CD4-positive, CD25-positive, alpha-beta regulatory T cell (primary cell): ENCODE measurements at places on chromosomes 1 and 21.

DNA sequence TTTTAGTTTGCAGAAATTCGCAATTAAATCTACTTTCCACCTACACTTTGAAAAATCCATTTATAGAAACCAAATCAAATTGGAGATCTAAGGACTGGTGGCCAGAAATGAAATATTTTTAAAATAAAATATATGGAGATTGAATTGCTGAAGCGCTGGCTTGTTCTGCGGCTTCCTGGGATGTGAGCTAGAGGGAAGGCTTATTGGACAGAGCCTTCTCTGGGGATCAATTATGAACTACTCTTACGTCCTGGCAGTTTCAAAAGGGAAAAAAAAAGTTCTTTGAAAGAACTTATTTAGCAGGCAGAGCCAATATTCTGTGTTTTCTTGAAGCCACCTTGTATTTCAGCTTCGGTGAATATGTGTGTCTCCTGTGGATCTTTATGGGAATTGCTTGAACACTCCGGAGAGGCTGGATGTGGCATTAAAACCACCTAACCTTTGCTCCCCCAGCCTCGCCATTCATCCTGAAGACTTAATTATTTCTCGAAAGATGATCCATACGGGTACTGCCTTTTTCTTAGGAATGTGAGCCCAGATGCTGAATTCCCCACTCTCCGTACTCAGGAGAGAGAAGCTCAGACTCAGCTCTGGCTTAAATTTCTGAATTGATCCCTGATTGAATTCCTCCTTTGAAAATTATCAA is 478.9 kb upstream of the VAMP3 start:
- no peak for DNase-seq

- no peak for DNase-seq
These were observed 20.9 kb downstream of the FGGY start for GRCh38 chr1:59317780-59318179.

- DNase-seq: no peak
These were observed 11.5 kb downstream of the SLC9A1 start for GRCh38 chr1:27143401-27143800.

DNA sequence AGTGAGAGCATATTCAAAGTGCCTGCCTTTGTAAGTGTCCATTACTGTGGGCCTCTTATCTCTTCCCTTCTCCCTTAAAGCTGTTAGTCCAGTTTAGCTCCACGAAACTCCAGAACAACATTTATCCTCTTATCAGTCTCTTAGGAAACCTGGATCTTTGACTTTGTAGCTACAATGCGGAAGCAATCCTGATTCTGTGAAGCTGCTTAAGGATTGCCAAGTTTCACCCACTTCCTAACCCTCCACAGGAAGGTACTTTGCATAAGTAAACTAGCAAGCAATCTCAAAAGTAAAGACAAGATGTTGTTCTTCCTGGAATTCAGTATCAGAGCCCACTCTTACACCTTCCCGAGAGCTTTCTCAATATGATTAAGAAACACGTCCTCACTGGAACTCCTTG is 164.9 kb upstream of the USP25 start:
- DNase-seq: no peak

DNA sequence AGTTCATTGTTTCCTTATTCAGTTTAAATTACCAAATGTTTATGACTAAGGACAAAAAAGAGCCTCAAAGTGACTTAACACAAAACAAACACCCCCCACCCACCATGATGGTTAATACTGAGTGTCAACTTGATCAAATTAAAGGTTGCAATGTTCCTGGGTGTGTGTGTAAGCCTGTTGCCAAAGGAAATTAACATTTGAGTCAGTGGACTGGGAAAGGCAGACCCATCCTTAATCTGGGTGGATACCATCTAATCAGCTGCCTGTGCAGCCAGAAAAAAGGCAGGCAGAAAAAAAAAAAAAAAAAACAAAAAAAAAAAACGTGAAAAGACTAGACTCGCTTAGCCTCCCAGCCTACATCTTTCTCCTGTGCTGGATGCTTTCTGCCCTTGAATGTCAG is 543.4 kb downstream of the NEGR1 start:
- no peak for DNase-seq

GRCh38 chr1:67843746-67844145 is 10.5 kb upstream of the GNG12 start:
- no peak for DNase-seq

DNA sequence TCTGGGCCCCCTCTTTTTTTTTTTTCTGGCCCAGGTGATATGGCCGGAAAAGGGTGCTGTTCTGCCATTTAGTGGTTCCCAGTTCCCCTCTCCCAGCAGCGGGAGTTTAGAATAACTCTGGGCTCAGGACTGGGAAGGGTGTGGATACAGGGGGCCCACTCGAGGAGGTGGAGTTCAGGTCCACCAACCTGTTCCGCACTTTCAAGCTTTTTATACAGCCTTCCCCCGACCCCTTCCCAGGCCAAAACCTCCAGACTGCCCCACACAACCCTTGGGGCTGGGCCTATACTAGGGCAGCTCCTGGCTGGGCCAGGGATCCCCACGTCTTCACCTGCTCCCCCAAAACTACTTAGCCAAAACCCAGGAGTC is 402 bp downstream of the PLEKHG5 start:
- no peak for DNase-seq

DNA sequence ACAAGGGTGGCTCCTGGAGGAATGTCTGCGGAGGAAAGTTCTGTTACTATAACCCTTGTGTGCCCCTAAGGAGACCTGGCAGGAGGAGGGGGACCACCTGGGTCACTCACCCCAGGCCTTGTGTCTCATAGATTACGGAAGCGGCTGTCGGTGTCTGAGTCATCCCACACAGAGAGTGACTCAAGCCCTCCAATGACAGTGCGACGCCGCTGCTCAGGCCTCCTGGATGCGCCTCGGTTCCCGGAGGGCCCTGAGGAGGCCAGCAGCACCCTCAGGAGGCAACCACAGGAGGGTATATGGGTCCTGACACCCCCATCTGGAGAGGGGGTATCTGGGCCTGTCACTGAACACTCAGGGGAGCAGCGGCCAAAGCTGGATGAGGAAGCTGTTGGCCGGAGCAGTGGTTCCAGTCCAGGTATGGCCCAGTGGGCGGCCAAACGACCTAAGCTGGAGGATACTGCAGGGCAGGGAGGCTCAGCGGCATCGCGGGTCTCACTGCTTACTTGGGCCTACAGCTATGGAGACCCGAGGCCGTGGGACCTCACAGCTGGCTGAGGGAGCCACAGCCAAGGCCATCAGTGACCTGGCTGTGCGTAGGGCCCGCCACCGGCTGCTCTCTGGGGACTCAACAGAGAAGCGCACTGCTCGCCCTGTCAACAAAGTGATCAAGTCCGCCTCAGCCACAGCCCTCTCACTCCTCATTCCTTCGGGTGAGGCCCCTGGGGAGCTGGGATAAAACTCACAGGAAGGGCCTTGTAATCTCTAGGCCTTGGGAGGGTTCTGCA is 101.4 kb downstream of the PIK3R3 start:
- DNase-seq: no peak

DNA sequence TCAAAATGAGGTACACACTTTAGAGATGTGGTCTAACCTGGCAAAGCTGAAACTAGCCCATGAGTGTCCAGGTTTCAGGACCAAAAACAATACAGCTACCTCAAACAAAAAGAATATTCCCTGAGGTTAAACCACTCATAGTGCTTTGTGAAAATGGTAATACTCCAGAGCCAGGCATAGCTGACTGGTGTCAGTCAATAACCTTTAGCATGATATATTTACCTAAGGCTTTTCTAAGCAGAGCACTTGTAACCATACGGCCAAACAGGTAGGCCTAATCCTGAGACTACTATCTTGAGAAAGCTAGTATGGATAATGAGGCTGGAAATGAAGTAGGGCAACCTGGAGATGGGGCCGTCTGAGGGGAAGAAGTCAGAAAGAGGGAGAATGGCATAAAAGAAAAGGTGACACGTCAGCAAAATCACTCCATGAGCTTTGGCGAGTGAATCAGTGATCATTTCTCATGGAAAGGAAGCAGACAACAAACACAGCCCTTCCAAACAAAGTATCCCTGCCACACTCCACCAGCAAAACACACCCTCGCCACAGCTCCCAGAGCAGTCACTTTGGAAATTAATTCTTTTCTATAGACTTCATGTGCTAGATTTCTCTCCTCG is 1.7 kb upstream of the LRRC52 start:
- no peak for DNase-seq

GRCh38 chr1:149949911-149950310 is 13.2 kb upstream of the MTMR11 start:
- DNase-seq: no peak

GRCh38 chr1:236552901-236553300 is 29.1 kb downstream of the LGALS8 start:
- DNase-seq: no peak

GRCh38 chr21:21101911-21102310 is 103.7 kb downstream of the NCAM2 start:
- no peak for DNase-seq

DNA sequence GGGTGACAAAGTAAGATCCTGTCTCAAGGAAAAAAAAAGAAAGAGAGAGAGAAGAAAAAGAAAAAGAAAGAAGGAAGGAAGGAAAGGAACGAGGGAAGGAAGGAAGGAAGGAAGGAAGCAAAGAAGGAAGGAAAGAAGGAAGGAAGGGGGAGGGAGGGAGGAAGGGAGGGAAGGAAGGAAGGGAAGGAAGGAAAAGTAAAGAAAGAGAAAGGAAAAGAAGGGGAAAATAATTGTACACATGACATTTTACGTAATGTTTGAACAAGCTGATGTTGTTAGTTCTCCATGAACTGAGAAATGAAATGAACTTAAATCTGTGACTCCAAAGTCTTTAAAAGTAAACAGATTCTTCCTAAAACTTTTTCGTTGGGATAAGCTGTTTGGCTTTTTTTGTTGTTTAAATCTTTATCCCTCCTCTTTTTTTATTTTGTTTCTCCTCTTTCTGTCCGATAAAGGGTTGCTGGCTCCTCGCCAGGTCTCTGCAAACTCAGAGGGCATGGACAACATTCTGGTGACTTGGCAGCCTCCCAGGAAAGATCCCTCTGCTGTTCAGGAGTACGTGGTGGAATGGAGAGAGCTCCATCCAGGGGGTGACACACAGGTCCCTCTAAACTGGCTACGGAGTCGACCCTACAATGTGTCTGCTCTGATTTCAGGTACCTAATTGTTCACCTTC is 59.8 kb downstream of the IL12RB2 start:
- DNase-seq: no peak

- DNase-seq: no peak
These were observed 1.2 kb upstream of the CD1D start for GRCh38 chr1:158179301-158180041.

DNA sequence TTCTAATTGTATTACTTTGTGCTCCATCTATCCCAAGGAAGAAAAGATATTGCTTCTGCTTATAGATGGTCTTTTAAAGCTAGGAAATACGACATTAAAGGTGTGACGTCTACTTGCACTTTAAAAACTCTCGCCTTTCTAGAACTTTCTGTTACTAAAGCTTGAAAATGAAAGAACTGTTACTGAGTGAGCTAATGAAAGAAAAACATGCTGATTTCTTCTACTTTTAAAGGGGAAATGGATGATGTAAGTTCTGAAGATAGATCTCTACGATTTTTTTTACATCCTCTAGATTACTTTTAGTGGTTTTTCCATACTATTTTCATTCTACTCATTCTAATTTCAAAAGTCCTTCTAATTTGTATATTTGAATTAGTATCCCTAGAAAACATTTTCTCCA is 387.5 kb downstream of the USP25 start:
- no peak for DNase-seq

GRCh38 chr1:171595324-171595723 is 26.7 kb upstream of the MYOCOS start:
- DNase-seq: no peak

DNA sequence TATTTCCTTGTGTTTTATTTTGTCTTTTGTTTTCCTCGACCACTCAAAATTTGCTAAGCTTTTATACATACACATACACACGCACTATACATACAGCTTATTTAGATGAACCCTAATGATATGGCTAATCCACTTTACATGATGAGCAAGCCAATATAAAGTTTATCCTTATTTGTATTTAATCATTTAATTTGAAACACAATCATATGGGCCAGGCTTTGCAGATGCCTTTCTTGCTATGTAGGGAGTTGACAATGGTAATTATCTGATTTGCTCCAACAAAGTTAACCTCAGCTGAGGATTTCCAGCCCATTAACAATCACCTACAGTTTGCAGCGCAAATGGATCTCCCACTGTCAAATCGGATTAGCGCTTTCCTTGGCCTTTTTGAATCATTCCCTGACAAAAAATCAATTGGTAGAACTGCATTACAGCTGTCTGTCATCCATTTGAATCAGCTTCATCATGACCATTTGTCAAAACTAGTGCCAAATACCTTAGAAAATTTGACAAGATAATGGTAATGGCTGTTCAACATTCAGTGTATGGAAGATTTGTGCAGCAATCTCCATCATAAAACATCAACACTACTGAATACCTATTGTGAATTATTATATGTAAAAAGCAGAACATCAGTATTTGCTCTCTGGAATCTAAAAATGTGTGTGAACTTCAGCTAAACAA is 352.6 kb downstream of the MRPL39 start:
- no peak for DNase-seq

- no peak for DNase-seq
These were observed 690.6 kb upstream of the ZP4 start for GRCh38 chr1:238581332-238581731.

GRCh38 chr1:243713470-243714186 is 136.4 kb downstream of the AKT3 start:
- DNase-seq: no peak

- DNase-seq: no peak
These were observed 94.9 kb downstream of the ZNF644 start for GRCh38 chr1:90926971-90927370.

- DNase-seq: no peak
These were observed 24.6 kb downstream of the KCNC4 start for GRCh38 chr1:110234691-110235090.
